NCI-H1930 (cell line): ENCODE measurements at places on chromosomes 7 and 10.

DNA sequence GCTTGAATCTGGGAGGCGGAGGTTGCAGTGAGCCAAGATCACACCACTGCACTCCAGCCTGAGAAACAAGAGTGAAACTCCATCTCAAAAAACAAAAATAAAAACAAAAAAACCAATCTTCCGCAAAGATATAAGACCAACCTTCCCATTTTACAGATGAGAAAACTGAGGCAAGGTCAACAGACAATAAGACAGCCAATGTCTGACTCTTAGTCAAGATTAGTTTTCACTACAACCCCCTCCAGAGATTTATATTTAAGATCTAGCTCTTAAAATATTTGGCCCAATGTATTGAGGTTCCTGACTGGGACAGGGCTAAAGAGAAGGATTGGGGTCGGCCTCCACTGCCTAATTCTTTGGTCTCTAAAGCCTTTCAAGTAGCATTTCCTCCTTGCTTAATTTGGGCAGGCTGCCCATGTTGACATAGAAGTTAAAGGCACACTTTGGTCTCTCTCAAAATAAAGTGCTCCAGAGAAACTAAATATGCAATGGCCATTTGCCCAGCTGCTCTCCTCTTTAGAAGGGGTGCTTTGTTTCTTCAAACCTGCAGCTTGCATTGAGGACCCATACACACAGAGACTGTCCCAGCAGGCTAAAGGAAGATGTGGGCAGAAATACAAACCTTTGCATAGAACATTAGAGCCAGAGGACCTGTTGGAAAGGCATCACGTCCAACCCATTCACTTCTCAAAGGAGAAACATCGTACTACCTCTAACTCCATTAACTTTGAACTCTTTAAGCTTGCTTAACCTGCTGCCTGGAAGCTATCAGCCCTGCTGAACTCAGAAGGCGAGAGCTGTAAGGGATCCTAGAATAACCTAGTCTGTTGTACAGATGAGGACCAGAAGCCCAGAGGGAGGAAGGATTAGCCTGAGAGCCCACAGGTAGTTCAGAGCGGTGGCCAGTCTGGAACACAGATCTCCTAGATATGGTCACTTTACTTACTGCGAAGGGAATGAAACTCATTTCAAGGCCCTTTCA lies 3.9 kb downstream of the TECTB start:
- DNase-seq: no peak

DNA sequence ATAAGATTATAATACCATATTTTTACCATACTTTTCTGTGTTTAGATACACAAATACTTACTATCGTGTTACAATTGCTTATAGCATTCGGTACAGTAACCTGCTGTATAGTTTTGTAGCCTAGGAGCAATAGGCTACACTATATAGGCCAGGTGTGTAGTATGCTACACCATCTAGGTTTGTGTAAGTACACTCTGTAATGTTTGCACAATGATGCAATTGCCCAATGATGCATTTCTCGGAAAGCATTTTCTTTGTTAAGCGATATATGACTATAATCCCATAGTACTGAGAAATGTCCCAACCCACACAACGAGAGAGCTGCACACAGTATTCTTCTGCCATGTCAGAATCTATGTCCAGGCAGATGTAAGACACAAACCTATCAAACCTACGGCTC lies 160.0 kb downstream of the NEBL start:
- no peak for DNase-seq

DNA sequence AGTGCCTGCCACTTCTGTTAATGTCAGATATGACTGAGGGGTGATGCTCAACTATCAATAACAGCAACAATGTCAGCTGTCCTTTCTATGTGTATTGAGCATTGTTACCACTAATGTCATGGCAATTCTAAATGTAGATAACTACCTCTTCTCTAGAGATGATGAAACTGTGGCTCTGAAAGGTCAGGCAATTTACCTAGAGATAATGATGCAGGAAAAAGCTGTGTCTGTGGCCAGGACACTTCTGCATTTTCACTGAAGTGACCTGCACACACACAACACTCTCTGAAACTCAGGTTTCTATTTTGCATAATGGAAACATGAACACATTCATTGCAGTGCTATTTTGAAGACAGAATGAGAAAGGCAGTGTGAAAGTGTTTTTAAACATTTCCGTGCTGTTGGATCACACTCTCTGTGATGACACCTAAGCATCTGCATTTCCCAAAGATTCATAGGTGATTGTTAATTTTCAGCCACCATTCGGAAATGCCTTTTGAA lies 148.2 kb downstream of the KCND2 start:
- DNase-seq: no peak

- DNase-seq: no peak
These were observed 50.8 kb downstream of the ZRANB1 start for GRCh38 chr10:124992462-124993344.

GRCh38 chr7:157519246-157519645 lies 182.4 kb downstream of the DNAJB6 start:
- no peak for DNase-seq

DNA sequence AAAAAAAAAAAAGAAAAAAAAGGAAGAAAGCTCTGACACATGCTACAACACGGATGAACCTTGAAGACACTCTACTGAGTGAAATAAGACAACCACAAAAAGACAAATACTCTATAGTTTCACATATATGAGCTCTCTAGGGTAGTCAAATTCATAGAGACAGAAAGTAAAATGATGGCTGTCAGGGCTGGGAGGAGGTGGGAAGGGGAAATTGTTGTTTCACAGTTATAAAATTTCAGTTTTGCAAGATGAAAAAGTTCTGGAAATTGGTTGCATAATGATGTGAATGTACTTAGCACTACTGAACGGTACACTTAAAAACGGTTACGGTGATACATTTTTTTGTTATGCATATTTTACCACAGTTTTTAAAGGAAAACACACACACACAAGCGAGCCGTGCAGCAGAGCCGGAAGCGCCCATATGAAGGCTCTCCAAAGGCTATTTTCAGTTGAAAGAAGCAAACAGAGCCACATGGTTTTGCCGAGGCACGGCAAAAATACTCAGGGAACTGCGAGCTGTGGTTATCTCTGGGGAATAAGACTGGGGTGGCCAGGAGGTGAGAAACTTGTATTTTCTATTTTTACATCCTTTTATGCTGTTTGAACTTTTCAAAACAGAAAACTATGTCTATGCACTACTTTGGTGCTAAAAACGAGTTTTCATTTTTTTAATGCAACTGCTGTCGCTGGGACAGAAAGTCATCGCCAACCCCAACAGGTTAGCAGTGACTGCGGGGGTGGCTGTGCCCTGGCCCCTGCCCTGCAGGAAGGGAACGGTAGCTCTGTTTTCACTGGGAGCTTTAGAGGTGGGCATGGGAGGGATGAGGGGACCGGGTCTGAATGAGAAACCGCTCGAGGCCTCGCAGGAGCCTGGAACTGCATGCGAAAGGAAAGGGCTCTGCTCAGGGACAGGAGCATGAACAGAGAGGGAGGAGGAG lies 132.9 kb downstream of the OAT start:
- no peak for DNase-seq

- no peak for DNase-seq
These were observed 124.7 kb downstream of the MAD1L1 start for GRCh38 chr7:2108071-2108455.

- no peak for DNase-seq
These were observed 928 bp downstream of the COMTD1 start for GRCh38 chr10:75234683-75235374.

- DNase-seq: no peak
These were observed 180.0 kb upstream of the AHR start for GRCh38 chr7:17118412-17118811.

DNA sequence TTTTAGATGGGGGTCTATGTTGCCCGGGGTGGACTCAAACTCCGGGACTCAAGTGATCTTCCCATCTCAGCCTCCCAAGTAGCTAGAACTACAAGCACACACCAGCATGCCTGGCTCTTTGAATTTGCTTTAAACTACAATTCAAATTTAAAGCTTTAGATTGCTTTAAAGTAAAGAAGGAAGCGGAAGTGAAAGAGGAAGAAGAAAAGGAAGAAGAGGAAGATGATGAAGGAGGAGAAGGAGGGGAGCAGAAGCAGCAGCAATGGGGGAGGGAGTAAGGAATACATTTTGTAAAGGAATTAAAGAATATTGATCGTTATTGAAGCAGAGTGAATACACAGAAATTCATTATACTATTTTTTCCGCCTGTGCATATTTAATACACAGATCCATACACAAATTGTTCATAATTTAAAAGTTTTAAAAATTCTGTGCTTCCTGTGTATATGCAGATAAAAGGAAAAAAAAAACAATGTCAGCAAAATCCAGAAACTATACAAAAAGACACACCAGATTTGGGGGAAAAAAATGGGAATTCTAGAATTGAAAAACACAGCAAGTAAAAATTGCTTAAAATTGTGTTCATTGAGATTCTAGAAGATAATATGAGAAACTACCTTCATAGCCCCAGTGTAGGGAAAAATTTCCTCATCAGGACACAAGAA lies 60.8 kb upstream of the KCNMA1 start:
- DNase-seq: no peak

GRCh38 chr7:76424413-76425111 lies at the start of gene ZP3:
Gene ZP3 (plus strand): TSS chr7:76424950. CDS start chr7:76424965, 15 bp downstream.
- DNase-seq: no peak

DNA sequence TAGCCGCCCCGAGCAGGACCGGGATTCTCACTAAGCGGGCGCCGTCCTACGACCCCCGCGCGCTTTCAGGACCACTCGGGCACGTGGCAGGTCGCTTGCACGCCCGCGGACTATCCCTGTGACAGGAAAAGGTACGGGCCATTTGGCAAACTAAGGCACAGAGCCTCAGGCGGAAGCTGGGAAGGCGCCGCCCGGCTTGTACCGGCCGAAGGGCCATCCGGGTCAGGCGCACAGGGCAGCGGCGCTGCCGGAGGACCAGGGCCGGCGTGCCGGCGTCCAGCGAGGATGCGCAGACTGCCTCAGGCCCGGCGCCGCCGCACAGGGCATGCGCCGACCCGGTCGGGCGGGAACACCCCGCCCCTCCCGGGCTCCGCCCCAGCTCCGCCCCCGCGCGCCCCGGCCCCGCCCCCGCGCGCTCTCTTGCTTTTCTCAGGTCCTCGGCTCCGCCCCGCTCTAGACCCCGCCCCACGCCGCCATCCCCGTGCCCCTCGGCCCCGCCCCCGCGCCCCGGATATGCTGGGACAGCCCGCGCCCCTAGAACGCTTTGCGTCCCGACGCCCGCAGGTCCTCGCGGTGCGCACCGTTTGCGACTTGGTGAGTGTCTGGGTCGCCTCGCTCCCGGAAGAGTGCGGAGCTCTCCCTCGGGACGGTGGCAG lies at the start of gene MGMT:
TSS of gene MGMT (plus strand) at position 539 of the 656 bp plus-strand sequence.
- peak; percentile 51 for DNase-seq

DNA sequence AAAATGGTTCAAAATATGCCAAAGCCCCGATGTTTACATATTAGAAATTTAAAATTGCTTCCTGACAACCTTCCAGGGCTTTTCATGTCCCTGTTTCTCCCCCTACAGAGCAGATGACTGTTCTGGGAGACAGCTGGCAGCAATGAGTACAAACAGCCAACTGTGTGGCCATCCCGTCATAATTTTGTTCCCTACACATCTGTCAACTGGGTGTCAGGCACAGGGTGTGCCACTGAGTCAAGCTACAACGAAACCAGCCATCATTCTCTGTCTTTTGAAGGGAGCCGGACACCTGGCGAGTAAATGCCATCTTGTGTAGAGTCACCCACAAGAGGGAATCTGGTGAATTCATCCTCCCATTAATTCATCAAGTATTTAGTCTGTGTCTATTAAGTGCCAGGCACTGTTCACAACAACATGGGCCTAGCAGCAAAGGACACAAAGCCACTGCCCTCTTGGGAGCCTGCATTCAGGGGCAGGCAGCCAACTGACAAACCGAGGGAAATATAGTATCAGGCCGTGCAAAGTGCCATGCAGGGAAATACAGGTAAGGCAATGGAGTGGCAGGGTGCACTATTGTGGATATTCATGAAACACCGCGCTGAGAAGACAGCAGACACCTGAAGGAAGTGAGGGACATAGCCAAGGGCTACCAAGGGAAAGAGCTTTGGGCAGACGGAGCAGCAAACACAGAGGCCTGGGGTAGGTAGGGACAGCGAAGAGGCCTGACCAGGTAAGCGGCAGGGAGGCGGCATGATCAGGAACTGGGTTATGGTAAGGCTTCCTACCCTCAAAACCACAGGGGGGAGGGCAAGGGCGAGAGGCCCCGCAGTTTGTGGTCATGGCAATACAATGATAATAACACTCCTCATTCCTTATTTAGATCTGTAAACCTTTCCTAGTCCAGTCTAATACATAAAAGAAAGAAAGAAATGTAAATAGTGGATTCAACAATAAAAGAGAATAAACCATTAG lies 213.6 kb downstream of the FAM107B start:
- no peak for DNase-seq

GRCh38 chr7:91457208-91457607 lies 193.0 kb downstream of the FZD1 start:
- DNase-seq: no peak

DNA sequence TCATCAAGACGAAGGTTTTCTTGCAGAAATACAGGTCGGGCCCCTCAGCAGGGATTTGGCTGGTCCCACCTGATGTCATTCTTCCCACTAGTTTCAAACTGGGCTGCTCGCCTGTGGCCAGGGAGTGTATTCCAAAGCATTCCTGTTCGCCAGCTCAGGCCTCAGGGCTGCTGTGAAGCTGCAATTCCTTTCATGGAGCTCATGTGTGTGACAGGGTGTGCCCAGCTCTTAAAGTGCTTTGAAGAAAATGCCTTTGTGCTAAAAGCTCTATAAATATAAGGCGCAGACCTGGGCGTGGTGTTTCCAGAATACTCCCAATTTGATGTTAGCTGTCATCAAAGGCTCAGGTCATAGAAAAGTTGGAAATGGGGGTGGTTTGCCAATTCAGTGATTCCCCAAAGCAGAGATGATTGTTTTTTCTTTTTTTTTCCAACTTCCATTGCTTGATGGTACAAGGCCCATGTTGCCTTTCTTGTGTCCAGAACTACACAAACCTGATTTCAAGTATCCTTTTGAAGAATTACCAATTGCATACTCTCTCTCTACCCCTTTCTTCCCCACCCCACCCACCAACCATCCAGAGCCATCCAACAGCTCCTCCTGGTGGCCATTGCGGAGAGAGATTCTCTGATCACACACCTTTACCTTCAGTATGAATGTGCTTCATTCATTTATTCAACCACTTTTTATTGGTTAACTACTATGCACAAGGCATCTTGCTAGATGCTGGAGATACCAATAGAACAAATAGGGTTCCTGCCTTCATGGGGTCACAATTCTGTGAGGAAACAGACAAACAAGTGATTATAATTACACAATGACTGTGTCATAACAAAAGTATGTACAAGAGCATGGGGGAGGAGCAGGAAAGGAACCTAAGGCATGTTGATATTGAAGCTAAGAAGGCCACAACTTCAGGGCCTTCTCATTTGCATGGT lies 297.3 kb upstream of the LYZL1 start:
- peak; percentile 1 for DNase-seq
